Naive thymus-derived CD4-positive, alpha-beta T cell (primary cell): ENCODE measurements at places on chromosomes 11 and 22.

DNA sequence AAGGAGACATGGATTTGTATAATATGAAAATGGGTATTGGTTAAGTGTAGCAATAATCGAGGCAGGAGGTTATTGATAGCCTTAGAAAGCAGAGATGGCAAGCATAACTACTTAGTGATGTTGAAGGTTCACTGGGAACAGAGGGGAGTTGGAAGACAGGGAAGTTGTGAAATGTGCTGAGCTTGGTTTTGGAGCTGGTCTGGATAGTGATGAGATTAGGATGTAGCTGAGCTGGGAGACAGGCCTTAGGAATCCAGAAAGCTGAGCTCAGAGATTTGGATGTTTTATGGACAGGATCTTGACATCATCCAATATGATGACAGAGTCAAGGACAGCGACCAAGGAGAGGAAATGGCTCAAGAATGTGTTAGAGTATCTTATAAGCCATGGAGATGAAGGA lies 113.1 kb downstream of the ARHGAP42 start:
- DNase-seq = no peak
- no peaks in the 10 kb centered on the region for H3K36me3 ChIP-seq
- H3K27me3 ChIP-seq = no peaks in the 10 kb centered on the region
- no peak overlapping the region for H3K27ac ChIP-seq
- no peaks in the 10 kb centered on the region for H3K4me1 ChIP-seq

DNA sequence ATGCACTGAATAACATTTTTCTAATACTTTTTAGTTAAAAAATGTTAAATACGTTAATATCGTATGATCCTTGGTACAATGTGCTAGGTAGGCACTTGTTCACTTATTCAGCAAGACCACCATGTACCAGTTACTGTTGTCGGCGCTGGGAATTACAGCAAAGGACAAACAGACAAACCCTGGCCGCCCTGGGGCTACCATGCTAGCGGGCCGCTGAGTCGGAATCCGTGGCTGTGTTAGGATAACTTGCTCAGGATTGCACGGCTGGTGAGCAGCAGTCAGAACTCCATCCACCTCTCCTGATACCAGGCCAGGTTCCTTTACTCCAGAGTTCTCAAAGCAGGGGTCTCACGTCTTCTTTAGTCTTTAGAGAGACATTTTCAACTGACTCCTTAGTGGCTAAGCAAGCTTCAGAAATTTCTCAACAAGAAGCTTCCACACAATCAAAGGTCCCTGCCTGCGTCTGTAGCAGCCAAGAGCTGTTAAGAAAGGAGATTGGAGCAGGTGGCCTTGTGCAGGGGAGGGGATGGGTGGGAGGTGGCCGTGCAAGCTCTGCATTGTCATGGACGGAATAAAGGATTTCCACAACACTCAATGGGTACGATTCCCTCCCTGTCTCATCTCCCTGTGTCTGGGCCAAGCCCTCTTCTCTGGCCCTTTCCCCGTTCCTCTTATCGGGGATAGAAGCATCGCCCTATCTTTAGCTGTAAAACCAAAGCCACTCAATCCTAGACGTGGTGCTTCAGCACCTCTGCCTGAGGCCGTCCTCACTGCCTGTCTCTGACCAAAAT lies 39.8 kb upstream of the NNMT start:
- no peaks in the 10 kb centered on the region for H3K4me1 ChIP-seq
- no peaks in the 10 kb centered on the region for H3K27me3 ChIP-seq
- no peak overlapping the region for H3K27ac ChIP-seq

GRCh38 chr11:12812849-12813248 lies 138.6 kb downstream of the TEAD1 start:
- no peaks in the 10 kb centered on the region for H3K36me3 ChIP-seq
- H3K4me3 ChIP-seq = no peak overlapping the region
- no peaks in the 10 kb centered on the region for H3K27me3 ChIP-seq
- no peak overlapping the region for H3K27ac ChIP-seq
- no peak for DNase-seq

DNA sequence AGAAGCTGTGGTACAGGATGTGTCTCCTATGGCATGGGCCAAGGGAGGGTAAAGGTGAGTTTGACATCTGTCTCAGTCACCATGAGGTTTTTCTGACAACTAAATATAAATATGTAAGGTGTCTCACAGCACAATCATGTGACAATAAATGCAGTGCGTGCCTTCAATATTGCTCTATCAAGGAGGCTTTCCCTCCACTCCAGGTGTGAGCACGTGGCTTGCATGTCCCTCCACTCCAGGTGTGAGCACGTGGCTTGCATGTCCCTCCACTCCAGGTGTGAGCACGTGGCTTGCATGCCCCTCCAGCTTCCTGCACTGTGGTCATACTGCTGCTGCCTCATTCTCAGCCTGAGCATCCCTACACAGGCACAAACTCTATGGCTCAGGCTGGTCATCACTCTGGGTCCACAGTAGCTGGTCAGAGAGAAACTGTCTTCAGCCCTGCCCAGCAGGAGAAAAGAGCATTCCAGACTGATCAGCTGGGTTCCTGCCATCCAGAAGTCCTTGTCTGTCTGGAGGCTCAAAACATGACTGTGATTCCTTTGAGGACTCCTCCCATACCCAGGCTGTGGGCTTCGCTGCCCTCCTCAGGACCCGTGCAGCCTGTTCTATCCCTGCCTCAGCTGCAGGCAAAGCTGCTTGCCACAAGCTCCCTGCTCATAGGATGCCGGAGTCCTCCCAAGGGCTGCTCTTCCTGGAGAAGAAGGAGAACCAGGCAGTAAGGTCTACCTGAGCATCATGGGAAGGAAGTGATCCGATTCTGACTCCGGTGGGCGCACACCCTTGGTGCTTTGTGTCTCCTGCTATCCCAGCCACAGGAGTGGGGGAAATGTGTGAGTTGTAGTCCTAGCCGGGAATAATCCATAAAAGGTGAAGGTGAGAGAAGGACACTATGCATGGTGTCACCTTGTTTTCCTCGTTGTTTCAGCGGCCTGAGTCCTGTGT lies 33.4 kb upstream of the VPREB1 start:
- no peak overlapping the region for H3K4me3 ChIP-seq
- H3K36me3 ChIP-seq = no peaks in the 10 kb centered on the region
- H3K27me3 ChIP-seq = no peaks in the 10 kb centered on the region
